ENCODE measurements at places on chromosomes 6 and 20. TPM values are rescaled to one million over a fixed set of nuclear protein-coding genes. Genes with fewer than 3 reads are reported as not detected.

DNA sequence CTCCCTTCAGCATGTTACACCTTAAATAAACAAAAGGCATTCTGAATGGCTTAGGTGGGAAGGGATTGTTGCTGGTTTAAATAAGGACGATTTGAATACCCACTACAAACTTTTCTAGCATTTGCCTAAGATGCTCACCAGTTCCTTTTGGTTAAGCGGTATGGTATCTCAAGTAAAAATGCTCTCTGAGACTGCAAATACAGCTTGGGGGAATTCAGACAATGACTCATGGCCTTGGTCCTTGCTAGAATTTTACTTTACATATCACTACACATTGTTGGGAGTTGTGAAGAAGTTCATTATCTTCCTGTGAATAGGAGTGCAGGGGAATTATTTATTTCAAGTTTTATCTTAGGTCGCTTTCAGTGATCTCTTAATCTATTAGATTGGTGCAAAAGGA is 670.7 kb downstream of the UTRN start:
- no peak for DNase-seq

DNA sequence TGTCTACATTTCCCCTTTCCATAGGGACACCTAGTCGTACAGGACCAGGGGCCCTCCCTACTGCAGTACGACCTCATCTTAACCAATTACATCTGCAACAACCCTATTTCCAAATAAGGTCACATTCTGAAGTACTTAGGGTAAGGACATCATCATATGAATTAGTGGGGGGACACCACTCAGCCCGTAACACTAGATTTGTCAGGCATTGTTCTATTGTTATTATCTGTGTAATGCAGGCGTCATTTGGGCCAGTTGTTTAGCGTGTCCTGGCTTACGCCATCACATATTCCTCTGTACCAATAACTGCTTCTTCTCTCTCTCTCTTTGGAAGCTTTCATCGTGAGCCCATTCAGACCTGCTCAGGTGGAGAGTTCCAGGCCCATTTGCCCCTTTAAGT is 89.3 kb downstream of the CAP2 start:
- no peak for DNase-seq

DNA sequence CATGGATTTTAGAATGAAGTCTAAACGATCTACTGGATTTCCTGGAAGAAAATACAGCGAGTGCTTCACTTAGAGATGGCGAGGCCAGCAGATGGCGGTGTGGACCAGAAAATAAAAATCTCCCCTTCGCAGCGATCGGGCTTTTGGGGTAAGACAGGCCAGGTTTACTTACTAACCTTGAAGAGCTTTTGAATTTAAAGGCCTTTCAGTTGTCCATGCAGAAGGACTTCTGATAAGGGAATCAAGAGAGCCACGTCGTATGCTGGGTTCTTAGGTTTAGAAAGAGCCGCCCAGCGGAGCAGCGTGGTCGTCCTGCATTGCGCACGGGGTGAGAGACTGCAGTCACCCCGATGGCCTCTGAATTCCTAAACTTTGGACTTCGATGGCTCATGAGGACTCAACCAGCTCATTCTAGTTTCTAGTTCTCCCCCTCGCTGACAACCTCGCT is 125.2 kb upstream of the RALGAPA2 start:
- DNase-seq = peak; percentile 19

DNA sequence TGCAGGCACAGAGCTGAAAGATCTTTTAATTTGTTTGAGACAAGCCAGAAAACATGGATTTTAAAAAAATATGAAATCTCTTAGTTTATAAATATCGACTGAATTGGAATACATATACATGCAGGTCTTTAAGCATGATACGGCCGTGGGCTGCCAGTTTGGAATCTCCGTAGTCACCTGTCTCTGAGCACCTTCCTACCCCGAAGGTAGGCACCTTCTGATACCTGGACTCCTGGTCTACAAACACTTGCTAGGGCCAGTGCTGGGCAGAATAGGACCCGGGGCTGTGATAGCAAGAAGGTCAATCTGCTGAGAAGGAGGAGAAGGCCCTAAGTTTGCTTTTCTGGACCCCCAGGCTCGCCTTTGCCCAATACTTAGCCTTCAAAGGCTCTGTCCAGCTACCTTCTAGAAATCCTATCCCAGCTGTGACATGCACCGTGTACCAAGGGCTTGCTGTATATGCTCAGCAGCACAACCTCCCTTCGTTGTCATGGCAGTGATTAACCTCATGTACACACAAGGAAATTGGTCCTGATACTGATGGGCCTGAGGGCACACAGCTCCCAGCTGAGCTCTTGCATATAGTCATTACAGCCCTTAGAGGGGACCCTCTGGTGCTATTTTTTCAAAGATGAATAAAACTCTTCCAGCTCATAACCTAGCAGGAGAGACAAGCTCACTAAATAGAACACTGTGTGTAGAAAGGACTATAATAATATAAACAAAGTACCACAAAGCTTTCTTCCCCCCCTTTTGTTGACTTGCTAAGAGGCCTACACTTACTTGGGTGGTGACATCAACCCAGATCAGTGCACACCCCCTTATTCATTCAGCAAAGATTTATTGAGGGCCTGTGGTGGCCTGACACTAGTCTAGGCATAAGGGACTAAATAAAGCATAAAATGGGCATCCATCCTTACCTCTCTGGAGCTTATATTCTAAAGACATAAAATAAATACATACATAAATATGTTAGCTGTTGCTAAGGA is 17.7 kb downstream of the SNPH start:
- no peak for DNase-seq

DNA sequence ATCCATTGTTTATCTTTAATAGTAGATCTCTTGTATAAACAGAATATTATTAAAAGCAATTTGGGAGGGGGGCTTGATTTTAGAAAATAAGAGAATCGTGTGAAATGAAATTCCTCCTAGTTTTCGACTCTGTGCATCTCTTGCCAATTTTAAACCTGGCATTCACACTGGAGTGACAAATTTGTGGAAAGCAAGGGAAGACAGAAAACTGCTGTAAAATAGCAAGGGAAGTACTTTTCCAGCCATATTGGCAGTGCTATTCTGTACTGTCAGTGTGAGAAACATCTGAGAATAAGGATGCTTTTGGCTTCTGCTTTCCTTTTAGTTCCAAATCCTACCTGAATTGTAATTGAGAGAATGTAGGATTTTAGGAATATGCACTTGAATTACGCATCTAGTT is 40.2 kb downstream of the TOP1 start:
- no peak for DNase-seq

DNA sequence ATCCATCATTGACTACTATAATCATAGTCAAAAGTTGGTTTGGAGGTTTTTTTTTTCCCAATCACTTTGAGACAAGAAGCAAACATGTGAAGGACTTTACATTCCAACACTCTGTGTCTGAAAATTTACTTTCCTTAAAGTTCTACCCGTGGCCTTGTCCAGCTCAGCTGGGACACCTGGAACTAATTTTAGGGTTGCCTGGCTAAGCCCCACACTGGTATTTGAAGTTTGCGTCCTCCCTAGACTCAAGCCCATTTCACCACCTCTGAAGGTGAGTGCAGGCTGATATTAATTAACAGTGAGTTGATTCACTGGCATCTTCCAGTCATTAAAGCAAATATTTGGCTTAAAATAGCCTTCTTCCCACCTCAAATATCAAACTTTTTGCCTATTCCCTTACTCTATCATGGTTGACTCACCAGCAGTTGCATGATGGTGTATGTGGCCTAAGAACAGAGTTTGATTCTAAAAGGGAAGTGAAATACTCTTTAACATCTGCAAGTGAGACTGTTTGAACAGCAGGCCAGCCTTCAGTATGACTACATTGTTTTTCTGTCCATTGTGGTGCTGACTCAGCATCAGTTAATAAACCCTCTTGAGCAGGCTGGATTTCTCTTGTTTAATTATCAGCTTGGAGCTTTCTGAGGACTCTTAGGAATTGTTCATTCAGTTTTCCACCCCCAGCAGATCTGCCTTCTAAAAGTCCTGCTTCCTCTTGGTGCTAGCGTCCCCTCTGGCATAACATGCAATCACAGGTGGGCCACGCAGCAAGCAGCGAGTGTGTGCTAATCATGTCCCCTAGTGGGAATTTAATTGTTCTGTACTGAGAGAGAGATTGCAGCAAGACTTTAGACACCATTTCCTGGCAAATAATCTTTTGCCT is 1.8 kb upstream of the PRDM1 start:
- peak; percentile 86 for DNase-seq

DNA sequence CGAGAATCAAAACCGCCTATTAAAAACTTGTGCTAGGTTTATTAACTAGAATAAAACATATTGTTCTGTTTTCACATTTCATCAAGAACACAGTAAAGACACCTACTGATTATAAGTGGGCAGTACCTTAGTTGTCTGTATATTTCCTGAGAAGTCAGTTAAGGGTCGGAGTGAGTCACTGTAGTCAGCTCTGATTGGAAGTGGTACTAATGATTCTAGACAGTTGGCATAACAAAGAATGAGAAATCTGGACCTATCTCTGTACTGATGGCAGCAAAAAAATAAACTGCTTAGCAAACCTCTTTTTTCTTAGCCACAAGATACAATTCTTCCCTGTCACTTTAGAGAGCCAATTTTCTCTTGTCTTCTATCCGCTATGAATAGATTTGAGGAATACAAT is 387.3 kb upstream of the ADGRB3 start:
- DNase-seq = no peak

DNA sequence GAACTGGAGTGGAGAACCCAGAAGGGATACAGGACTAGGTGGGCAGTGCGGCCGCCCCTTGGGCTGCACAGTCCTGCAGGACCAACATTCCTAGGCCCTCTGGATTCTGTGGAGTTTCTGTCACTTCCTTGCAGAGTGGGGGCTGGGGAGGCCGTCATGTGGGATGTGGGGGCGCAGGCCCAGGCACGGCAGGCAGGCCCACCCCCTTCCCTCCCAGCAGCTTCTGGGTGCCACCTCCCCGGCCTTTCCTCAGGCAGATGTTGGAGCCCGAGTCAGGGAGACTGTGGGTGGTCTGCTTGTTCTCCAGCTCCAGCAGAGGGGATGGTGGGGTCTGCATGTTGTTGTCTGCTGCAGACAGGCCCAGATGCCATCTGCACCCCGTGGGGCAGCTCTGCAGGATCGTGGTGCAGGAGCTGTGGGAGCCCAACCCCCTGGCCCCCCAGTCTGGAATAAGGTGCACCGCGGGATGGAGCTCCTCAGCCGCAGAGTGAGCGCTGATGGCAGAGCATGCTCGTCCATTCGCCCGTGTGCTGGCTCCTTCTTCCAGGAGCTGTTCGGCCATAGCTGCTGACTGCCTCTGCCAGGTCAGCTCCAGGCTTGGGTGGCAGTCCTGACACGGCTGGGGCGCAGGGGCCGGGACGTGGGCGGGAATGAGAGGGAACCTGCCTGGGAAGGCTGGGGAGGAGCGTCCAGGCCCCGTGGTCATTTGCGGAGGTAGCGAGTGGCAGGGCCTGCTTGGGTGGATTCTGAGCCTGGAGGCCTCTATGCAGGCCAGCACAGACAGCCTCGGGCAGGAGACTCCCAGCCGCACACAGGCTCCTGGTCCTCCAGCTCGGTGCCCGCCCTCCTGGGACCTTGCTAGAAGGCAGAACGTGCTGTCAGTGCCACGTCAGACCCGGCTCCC is 18.1 kb downstream of the SLC17A9 start:
- no peak for DNase-seq

GRCh38 chr20:64022671-64023360 is 13.2 kb upstream of the C20orf204 start:
- no peak for DNase-seq

- no peak for DNase-seq
These were observed 48.5 kb downstream of the FYN start for GRCh38 chr6:111824608-111825337.

DNA sequence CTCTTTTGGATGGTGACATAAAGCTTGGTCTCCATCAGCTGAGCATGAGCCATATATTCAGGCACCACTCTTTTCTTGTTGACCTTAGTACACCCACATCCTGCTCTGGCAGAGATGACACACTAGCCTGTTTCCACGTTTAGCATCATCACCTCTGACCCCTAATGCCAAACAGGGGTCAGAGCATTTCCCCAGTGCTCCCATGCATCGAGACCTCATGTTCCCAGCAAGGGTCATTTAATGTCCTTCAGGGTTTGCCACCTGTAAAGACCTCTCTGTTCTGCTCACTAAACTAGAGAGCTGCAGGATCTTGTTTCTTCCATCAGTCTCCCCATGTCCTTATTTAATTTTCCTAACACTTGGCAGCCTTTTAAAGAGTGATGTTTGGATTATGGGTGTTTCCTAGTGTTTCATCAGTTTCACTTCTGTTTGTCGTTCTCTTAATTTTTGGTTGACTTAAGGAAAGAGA is 97.5 kb downstream of the AIG1 start:
- no peak for DNase-seq

- no peak for DNase-seq
These were observed 127.6 kb upstream of the VGLL2 start for GRCh38 chr6:117137711-117138110.

GRCh38 chr20:58930496-58930895 is 50.6 kb upstream of the NELFCD start:
- no peak for DNase-seq

DNA sequence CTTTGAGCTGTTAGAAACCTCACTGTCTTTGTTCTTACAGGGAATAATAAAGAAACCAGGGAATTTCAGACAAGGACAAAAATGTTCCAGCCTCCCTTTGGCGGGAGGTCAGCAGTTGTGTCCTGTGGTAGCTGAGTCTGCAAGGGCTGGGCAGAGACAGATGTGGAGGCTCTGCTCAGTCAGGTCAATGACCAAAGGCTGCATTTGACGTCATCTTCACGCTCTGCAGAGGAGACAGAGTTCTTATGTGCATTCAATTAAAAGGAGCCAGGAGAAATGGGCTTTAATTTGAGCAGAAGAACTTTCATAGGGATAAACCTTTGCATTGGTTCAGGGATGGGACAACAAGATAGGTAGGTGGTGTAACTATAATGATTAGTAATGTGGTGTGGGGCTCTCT is 45.1 kb upstream of the FOXA2 start:
- no peak for DNase-seq

- no peak for DNase-seq
These were observed 222.6 kb downstream of the ZMYND8 start for GRCh38 chr20:47133809-47134456.

- DNase-seq = no peak
These were observed 2.3 kb downstream of the KLHDC3 start for GRCh38 chr6:43016176-43016942.

- DNase-seq = no peak
These were observed 294.1 kb downstream of the TFAP2B start for GRCh38 chr6:51112731-51113130.

GRCh38 chr6:13428583-13429405 is 58.6 kb downstream of the GFOD1 start:
- no peak for DNase-seq

Gene TRIM15
- not detected for polyA plus RNA-seq

Gene ZSCAN23
- polyA plus RNA-seq = not detected

Gene MOXD1
- not detected for polyA plus RNA-seq

Gene RNF144B
- 25.6 TPM for polyA plus RNA-seq

Gene HLA-C
- polyA plus RNA-seq = 2,224 TPM

Gene OSBPL2
- 12.9 TPM for polyA plus RNA-seq

Gene VSX1
- not detected for polyA plus RNA-seq

Data from CD14-positive monocyte (primary cell).